ENCODE measurements at places on chromosomes 7 and 10. TPM values are rescaled to one million over a fixed set of nuclear protein-coding genes. Genes with fewer than 3 reads are reported as not detected.

GRCh38 chr7:129471402-129471827, 30.9 kb upstream of the SMKR1 start:
- DNase-seq: no peak

- DNase-seq: no peak
Observed at GRCh38 chr10:123841115-123841514, 50.5 kb downstream of the CPXM2 start.

DNA sequence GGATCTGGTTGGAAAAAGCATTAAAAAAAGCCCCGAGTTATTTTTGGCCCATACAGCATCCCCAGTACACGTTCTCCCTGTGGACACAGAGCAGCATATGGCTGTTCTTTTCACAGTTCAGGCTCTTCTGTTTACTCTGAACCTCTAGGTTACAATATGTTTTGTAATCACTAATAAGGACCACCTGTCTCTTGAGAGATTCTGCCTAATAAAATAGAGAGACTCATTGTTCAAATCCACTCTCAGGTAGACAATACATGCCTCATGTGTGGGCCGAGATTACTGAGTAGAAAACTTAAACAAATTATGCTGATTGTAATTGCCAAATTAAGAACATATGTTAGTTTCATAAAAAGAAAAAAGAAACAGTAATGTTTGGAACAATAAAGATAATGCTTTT, 647.7 kb downstream of the GRM8 start:
- DNase-seq: no peak

CYP26A1 gene
- polyA plus RNA-seq: not detected

Data from stomach (tissue), 19 donors.